Activated CD4-positive, alpha-beta memory T cell treated with anti-CD3 and anti-CD28 coated beads for 36 hours (primary cell): ENCODE measurements at places on chromosomes 6 and 20. TPM values are rescaled to one million over a fixed set of nuclear protein-coding genes. Genes with fewer than 3 reads are reported as not detected.

- peak; percentile 58 for DNase-seq
Measured at GRCh38 chr6:42279144-42279781, 61.6 kb upstream of the MRPS10 start.

- DNase-seq = no peak
Measured at GRCh38 chr20:62406635-62407176, 379 bp downstream of the CABLES2 start.

GRCh38 chr6:75381877-75382633, 97.5 kb upstream of the TMEM30A start:
- DNase-seq = no peak

The LPA gene
- not detected for total RNA-seq

- no peak for DNase-seq
Measured at GRCh38 chr20:63098195-63098810, 91.5 kb upstream of the BHLHE23 start.

GRCh38 chr20:35653893-35654292, 10.8 kb downstream of the CPNE1 start:
- no peak for DNase-seq

The ANKEF1 gene
- 1.3 TPM for total RNA-seq

- no peak for DNase-seq
Measured at GRCh38 chr6:83838727-83839126, 14.4 kb upstream of the RIPPLY2 start.
